ENCODE measurements at places on chromosomes 3 and 15. TPM values are rescaled to one million over a fixed set of nuclear protein-coding genes. Genes with fewer than 3 reads are reported as not detected.

- no peak overlapping the region for H3K4me3 ChIP-seq
- H3K27me3 ChIP-seq = no peaks in the 10 kb centered on the region
- DNase-seq = no peak
- H3K27ac ChIP-seq = no peak overlapping the region
- no peaks in the 10 kb centered on the region for H3K4me1 ChIP-seq
Measured at GRCh38 chr3:21152555-21152954, 598.5 kb downstream of the ZNF385D start.

GRCh38 chr3:46280105-46280797, 38.0 kb downstream of the CCR3 start:
- peaks cover 74% of the 10 kb centered on the region for H3K4me1 ChIP-seq
- H3K27me3 ChIP-seq = no peaks in the 10 kb centered on the region
- no peaks in the 10 kb centered on the region for H3K36me3 ChIP-seq

DNA sequence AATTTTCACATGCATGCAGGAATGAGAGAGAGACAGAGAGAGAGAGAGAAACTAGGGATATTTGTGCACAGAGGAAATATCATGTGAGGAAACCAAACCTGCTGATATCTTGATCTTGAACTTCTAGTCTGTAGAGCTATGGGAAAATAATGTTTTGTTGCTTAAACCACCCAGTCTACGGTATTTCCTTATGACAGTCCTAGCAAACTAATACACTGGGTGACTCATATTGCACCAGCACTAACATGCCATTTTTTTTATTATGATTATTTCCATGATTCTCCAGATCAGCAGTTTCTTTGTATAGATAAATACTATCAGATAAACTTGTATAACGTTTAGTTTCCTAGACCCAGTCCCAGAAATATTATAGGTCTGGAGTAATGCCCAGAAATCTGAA, 1259.0 kb downstream of the ZPLD1 start:
- no peak overlapping the region for H3K27ac ChIP-seq
- H3K4me3 ChIP-seq = no peak overlapping the region

DNA sequence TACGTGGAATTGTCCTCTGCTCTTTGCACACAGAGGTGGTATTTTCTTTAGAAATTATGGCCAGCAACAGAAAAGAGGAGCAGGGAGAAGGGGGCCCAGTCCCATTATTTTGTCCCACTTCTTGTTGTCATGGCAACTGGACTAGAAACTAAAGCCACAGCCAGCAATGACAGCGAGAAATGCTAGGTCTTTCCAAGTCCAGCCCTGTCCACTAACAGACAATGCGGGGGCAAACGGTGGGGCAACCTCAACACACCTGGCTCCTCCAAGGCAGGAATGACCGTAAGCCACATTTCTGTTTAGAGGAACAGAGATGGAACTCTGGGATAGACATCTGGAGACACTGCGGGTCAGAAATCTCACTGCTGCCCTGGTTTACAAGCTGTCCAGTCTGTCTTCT, 107.3 kb downstream of the RFTN1 start:
- no peak overlapping the region for H3K4me3 ChIP-seq
- no peak overlapping the region for H3K27ac ChIP-seq
- DNase-seq = no peak
- H3K4me1 ChIP-seq = no peaks in the 10 kb centered on the region

- H3K27ac ChIP-seq = no peak overlapping the region
- no peak for DNase-seq
- H3K27me3 ChIP-seq = no peaks in the 10 kb centered on the region
- H3K4me3 ChIP-seq = no peak overlapping the region
- no peaks in the 10 kb centered on the region for H3K36me3 ChIP-seq
- no peaks in the 10 kb centered on the region for H3K4me1 ChIP-seq
Measured at GRCh38 chr3:120637851-120638559, 41.9 kb downstream of the NDUFB4 start.

DNA sequence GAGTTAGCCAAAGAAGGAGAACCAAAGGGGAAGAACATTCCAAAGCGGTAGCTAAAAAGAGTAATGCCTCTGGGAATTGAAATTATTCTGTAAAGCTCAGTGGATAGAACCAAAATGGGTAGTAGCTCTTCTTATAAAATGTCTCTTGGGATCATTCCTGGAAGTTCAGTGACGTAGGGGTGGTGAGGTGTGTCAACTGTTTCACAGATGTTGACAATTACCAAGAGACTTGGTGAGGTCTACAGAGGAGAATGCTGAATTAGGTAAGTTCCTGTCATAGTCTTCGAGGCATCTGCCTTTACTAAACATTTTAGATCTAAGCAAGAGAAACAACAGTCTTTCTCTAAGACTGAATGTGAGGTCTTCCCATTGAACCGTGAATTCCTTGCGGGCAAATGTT, 67.8 kb downstream of the TPRG1 start:
- no peaks in the 10 kb centered on the region for H3K4me1 ChIP-seq
- no peak overlapping the region for H3K27ac ChIP-seq
- H3K4me3 ChIP-seq = no peak overlapping the region
- no peaks in the 10 kb centered on the region for H3K36me3 ChIP-seq
- H3K27me3 ChIP-seq = no peaks in the 10 kb centered on the region
- DNase-seq = no peak

GRCh38 chr3:24062916-24063315, 117.8 kb downstream of the NR1D2 start:
- H3K27me3 ChIP-seq = no peaks in the 10 kb centered on the region
- H3K27ac ChIP-seq = no peak overlapping the region
- no peaks in the 10 kb centered on the region for H3K36me3 ChIP-seq
- H3K4me1 ChIP-seq = no peaks in the 10 kb centered on the region
- DNase-seq = no peak

TP63 gene
- 0.82 TPM for total RNA-seq

FBXO40 gene
- total RNA-seq = not detected

EDEM1 gene
- 120 TPM for total RNA-seq

CACNA1D gene
- 0.78 TPM for total RNA-seq

Data from CD8-positive, alpha-beta memory T cell (primary cell).